ENCODE measurements at places on chromosomes 11 and 22.

DNA sequence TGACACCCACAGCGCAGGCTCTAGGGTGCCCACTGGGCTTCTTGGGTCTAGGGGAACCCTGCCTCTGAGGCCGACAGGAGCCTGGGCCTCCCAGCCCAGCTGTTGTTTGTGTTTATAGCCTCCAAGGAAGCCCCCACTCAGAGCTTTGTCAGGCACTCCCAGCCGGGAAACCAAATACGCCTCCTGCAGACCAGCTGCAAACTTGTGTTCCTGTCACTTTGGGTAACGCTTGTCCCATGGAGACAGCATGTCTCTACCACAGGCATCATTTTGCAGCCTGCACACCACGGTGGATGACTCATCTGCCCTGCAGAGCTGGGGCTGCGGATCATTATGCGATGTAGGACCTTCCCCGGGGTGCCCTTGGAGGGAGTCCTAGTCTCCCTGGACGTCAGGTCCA is 40.6 kb upstream of the CRYBB3 start:
- DNase-seq, result no peak

DNA sequence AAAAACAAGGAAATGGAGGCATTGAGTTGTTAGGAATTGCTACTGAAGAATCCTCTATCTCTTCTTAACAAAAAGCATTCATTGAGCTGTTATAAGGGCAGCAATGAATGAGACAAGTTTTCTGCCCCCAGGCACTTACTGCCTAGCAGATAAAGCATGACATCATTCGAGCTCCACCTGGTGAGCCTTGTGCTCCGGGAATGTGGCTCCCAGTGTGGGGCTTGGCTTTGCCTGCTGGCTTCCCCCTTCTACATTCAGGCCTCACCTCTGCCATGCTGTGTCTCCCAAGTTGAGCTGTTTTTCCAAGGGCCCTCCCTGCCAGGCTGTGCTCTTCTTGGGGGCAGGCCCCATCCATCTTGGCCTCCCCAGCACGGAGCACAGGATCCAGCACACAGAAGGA is 56.9 kb upstream of the EIF3D start:
- no peak for DNase-seq

DNA sequence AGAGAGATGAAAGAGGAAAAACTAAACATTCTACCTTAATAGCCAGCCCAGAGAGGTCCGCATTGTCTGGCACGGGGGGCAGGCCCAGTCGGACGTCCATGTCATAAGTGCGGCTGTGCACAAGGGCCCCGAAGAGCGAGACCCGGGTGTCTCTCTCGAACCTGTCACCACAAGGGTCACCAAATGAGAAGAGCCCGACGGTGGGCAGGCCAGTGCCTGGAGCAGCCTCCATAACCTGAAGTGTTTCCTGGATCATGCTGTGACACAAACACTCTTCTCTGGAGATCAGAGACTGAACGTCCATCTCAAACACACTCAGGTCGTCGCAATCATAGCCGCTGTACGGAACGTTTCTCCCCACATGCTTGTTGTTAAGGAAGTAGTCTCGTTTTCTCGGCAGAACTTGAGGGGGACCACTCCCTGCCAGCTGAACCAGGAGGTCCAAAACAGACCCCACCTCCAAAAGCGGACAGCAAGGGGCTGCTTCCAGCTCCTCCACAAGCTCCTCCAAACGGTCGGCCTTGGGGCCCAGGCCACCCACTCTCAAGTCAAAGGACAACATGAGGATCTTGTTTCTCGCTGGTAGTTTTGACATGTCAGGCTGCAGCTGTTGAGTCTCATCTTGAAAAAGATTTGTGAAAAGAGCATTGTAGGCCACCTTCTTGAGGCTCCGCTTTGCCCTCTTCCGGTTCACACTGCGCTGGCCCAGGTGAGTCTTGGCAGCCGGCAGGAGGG is 971 bp downstream of the TUBGCP6 start:
- DNase-seq, result no peak

DNA sequence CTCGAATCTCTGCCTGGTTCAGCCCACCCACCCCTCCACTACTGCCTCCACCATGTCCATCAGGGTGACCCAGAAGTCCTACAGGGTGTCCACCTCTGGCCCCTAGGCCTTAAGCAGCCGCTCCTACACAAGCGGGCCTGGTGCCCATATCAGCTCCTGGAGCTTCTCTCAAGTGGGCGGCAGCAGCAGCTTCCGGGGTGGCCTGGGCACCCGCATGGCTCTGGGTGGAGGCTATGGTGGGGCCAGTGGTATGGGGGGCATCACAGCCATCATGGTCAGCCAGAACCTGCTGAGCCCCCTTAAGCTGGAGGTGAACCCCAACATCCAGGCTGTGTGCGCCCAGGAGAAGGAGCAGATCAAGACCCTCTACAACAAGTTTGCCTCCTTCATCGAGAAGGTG is 3.0 kb upstream of the SCUBE2 start:
- DNase-seq, result no peak
